GM10248 (cell line): ENCODE measurements at places on chromosomes 5 and 9.
A peak's percentile ranks its signal among the peaks of the same experiment; 100 is the strongest.

DNA sequence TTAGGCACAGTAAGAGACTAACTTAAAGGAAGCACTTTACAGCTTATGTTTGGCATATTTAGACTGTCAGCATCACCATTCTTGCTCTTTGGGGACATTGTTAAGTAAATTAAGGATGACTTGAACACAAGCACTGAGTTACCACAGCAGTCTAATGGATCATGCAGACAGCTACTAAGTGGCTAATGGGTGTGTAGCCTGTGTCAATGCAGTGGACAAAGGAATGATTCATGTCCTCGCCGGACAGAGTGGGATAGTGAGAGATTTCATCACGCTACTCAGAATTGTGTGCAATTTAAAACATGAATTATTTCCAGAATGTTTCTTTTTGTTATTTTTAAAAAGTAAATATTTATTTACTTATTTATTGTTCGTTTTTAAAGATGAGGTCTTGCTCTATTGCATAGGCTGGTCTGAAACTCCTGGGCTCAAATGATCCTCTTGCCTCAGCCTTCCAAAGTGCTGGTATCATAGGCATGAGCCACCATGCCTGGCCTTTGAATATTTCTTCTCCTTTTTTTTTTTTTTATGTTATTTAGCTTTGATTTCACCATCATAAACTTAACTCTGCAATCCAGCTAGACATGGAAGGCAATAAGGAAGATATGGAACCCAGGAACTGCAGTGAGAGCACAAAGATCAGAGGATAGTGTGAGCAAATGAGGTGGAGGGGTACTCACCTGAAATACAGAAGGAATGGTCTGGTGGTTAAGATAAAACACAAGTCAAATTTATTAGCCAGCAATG is 53.0 kb upstream of the KLF4 start:
- DNase-seq, result no peak

DNA sequence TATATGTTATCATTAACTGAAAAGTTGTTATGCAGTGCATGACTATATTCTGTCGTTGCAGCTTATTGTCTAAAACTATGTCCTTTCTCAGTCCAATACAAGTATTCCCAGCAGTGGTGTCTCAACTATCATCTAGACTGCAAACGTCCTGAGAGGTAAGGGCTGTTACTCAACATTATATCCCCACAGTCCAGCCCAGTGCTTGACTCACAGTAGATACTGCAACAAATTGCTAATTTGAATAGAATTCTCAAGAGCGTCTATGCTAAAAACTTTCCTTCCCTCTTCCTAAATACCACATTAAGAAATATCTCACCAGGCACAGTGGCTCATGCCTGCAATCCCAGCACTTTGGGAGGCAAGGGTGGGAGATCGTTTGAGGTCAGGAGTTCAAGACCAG is 37.7 kb upstream of the PCSK5 start:
- DNase-seq, result no peak

DNA sequence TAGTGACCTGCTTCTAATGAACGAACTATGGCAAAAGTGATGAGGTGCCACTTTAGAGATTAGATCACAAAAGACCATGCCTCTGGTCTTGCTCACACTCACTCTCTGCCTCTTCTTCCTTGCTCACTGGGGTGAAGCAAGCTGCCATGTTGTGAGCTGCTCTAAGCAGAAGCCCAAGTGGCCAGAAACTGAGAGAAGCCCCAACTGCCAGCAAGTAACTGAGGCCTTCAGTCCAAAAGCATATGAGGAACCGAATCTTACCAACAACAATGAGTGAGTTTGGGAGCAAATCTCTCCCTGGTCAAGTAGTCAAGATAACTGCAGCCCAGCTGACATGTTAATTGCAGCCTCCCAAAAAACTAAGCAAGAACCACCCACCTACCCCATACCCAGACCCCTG is 126.0 kb upstream of the ACO1 start:
- DNase-seq, result no peak

DNA sequence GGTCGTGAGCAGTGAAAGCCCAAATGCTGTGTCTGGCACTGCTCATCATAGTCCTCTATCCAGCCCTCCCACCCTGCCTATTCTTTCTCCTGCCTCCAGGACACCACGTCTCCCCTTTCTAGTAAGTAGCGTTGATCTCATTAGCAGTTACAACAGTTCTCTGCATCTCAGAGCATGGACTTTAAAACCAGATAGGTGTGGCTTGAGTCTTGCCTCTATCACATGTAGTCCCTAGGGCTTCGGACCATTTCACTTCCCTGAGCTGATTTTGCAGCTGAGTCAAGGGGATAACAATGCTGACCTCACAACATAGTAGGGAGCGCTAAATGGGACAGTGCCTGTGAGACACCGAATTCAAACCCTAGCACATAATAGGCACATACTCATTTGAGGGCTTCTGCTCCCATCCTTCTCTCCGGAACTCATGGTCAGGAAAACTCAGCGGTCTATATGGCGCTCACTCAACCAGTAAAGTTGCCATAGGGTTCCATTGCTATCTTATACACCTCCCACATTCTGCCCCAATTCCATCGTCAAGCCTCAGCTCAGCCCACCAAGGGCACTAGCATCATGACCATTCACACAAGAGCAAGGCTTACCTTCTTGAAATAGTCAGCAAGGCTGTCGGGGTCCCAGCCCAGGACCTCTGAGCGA is 515 bp downstream of the LCP2 start:
- peak; percentile 44 for DNase-seq

GRCh38 chr9:93644397-93645088 is 68.2 kb downstream of the PHF2 start:
- DNase-seq, result no peak

- DNase-seq, result no peak
Observed at GRCh38 chr5:110716247-110717245, 9.9 kb downstream of the TMEM232 start.
